ENCODE measurements at places on chromosomes 4 and X.

- no peak for DNase-seq
Observed at GRCh38 chr4:150150629-150151062, 72.4 kb downstream of the DCLK2 start.

DNA sequence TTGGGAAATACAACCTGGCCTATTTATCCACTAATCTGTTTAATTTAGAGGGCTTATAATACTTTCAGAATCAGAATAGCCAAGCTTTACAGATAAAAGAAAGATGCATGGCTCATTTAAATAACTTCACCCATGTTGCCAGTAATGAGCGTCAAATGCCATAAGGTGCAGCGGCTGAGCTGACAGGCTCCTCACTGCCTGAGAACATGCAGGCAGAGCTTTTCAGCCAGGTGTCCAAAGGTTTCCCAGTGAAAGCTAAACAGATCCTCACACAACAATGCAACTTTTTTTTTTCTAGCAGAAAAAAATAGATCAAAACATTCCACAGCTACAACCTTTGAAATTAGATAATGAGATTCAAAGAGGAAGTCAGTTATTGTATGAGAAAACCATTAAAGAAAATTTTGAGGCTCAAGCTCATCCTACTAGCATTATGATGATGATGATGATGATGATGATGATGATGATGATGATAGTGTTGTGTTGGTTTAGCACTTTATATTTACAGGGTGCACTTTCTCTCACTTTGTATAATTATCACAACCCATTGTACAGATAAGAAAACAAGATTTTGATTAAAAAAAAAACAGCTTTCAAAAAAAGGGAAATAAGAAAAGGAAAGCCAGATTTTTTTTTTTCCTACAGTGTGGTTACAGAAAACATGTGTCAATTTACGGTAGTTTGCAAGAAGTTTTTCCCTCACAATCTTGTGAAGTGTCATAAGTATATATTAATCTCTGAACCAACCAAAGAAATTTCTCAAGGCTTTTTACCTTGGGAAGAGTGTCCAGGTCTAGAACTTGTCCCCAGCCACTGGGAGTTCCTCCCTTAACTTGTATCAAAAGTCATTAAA is 12.2 kb upstream of the TNIP3 start:
- DNase-seq = no peak

DNA sequence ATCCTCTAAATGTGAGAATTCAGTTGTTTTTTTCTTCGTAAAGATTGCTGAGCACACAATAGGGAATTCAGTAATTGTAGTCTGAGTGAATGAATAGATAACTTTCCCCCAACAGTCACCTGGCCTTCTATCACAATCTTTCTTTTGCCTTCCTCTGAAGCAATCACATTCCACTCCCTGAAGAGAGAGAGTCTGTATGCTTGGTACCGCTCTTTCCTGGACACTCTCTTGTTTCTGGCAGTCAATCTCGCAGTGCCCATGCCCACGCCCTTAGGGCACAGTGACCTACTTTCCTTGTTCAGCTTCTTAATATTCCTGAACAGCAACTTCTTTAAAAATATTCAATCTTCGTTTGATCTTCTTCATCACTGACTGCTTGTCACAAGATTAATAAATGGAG is 255.9 kb downstream of the ADAMTS3 start:
- no peak for DNase-seq

- DNase-seq = no peak
Observed at GRCh38 chr4:150451883-150452282, 130.1 kb upstream of the MAB21L2 start.

- no peak for DNase-seq
Observed at GRCh38 chr4:63221477-63221876, 1187.8 kb downstream of the TECRL start.

DNA sequence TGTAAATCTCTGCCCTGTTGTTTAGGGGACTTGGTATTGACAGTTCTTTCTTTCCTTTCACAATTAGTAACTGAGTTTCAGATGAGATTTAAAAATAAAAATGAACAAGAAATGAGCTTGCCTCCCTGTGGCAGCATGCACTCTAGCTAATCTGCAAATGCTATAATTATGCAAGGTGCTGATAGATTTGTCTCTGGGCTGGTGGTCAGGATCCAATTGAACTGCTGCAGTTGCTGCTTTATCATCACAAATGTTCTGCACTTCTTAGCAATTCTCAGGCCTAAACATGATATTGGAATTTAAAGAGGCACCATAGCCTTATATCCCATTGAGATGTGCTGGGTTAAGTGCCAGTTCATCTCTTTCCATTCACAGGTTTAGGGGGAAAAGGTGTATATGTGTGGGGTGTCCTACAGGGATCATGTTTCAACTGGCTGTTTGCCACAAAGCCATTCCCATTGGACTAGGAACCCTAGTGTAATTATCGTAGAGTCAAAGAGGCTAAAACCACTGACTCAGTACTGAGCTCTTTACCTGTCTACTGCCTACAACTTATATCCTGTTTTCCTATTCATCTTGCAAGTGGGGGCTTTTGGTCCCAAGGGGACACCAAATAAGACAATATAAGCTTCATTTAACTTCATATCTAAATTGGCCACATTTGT is 260.3 kb upstream of the TEX13A start:
- no peak for DNase-seq

GRCh38 chr4:59537246-59537886 is 1662.8 kb upstream of the ADGRL3 start:
- peak; percentile 3 for DNase-seq

GRCh38 chr4:159137176-159137575 is 34.3 kb downstream of the RAPGEF2 start:
- no peak for DNase-seq

GRCh38 chrX:48957477-48957826 is at the start of gene OTUD5:
Gene OTUD5 (minus strand): TSS chrX:48957607. CDS start chrX:48957570, 37 bp downstream.
- DNase-seq = no peak

- no peak for DNase-seq
Observed at GRCh38 chr4:113556382-113557134, 205.0 kb downstream of the CAMK2D start.

GRCh38 chr4:16897991-16898827 is at the start of gene LDB2:
Gene LDB2 (minus strand): TSS chr4:16898645.
- DNase-seq = peak; percentile 85

DNA sequence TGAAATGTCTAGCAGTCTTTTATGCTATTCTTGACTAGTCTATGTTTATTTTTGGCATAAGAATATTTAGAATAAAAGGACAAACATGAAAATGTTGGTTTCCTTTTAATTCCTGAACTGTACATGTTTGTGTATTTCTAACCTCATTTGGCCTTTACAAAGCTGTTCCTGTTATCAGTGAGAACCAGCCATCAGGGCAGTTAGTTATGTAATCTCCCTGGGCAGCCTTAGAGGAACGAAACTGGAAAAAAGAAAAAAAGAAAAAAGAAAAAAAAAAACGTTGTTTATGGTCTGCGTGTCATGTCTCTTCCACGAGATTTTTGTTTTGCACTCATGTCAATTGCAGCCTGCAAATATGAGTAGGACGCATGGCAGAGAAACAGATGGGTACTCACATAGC is 193.7 kb downstream of the MAGEB5 start:
- no peak for DNase-seq

DNA sequence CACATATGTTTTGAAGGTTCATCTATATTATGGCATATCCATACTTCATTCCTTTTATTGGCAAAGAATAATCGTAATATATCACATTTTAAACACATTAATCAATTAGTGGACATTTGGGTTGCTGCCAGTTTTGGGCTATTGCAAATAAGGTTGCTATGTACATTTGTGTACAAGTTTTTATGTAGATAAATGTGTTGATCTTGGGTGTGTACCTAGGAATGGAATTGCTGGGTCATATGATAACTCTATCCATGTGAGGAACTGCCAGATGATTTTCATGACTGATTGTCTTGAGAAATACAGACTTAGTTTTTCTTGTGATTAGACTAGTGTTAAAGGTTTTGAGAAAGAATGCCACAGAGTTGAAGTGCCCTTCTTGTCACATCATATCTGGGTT is 99.2 kb upstream of the RAB40AL start:
- no peak for DNase-seq

GRCh38 chrX:103614999-103615398 is 7.2 kb downstream of the TCEAL3 start:
- DNase-seq = no peak

DNA sequence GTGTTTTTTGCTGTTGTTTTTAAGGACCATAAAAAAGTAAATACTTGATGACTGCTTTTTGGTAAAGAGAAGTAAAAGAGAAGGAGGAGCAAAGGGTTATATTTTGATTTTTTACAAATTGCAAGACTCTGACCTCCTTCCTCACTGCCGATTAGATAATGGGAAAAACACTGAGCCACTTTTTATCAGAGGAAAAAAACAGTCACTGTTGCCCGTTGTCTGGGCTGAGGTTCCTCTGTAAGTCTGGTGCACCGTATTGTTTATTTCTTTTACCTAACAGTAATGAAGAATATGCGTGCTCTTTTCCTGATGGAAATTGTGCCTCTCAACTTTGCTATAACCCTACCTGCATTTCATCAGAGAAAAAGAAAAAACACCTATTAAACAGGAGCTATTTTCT is 178.7 kb upstream of the EMCN start:
- DNase-seq = no peak

GRCh38 chrX:103730796-103731493 is 20.2 kb downstream of the TMEM31 start:
- peak; percentile 80 for DNase-seq

- peak; percentile 18 for DNase-seq
Observed at GRCh38 chr4:1644891-1645657, 39.0 kb downstream of the FAM53A start.

GRCh38 chrX:130057209-130057608 is 53.1 kb downstream of the ELF4 start:
- DNase-seq = no peak

DNA sequence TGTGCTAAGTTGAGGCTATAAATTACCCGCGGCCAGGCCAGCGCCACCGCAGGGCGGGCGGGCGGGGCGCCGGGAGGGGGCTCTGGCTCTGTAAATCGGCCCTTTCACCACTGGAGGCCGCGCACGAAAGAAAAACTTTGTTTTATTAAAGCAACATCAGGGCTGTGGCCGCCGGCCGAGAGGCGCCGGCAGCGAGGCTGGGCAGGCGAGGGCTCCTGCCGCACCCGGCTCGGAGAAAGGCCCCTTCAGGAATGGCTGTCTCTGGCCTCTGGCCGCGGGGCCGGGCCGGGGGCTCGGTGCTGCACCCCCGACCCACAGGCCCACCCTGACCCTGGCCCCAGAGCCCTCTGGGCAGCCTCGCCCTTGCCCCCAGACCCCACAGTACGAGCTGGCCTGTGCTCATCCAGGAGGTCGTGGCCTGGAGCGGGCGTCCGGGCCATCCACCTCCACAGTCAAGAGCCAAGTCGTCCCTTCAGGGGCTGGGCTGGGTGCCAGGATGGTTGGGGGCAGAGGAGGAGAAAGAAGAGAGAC is 29.5 kb upstream of the FGFR3 start:
- peak; percentile 54 for DNase-seq

DNA sequence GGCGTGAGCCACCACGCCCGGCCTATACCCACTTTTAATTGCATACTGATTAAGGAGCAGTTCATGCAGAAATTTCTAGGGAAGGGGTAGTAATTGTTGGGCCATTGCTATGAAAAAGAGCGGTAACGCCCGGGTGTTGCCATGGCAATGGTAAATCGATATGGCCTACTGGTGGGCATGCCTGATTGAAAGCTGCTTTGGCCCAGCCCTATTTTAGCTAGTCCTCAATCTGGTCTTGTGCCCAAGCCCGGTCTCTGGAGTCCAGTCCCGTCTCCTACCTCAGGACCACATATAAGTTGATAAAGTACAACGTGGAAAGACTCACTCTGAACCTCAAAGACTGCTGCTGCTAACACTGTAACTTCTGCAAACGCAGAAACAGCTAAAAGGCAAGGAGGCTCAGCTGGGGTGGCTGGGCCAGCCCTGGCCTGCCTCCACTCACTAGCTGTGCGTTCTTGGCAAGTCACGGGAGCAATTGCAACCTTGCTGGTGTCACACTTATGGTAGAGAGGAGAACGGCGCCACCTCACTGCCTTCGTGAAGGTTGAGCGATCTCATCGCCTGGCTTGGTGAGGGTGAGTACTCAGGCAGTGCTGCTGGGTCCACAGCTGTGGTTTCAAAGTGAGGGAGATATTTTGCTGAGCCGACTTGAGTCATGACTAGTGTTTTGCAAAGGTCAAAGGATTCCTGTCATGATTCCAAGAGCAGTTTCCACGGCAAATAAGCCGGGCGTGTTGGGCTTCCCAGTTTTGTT is 57.0 kb upstream of the GRPEL1 start:
- peak; percentile 91 for DNase-seq

GRCh38 chrX:135295238-135295943 is 13.9 kb upstream of the ETDC start:
- DNase-seq = peak; percentile 44

GRCh38 chr4:182124359-182124758 is 118.8 kb upstream of the TENM3 start:
- no peak for DNase-seq

- DNase-seq = no peak
Observed at GRCh38 chr4:119980456-119980855, 86.2 kb downstream of the MAD2L1 start.

DNA sequence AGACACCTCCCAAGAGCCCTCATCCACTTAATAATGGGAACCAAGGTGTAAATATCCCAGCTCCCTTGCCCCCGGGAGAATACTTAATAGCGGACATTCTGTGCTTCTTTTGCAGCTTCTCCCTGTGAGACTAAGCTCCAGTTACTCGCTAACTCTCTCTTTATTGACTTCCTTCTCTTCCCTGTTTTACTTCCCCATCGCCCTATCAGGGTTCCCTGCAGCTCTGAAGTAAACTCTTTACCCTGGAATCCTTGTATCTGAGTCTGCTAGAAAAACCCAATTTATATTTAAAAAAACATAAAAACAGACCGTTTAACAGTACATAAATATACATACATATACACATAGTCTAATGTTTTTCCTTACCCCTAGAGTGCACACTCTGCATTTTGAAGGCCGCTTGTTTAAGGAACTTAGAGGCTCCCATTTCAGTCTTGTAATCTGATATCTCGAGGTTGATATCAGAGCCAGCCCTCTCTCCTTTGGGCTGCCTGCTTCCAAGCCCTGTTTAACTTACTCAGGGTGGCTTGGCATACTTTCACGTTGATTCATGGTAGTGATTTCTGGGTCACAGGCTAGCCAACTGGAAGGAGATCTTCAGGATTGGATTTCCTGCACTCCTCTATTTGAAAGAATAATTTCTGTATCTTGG is 177.4 kb upstream of the SCML1 start:
- DNase-seq = peak; percentile 87

GRCh38 chrX:108699368-108699767 is 37.0 kb downstream of the IRS4 start:
- peak; percentile 36 for DNase-seq

DNA sequence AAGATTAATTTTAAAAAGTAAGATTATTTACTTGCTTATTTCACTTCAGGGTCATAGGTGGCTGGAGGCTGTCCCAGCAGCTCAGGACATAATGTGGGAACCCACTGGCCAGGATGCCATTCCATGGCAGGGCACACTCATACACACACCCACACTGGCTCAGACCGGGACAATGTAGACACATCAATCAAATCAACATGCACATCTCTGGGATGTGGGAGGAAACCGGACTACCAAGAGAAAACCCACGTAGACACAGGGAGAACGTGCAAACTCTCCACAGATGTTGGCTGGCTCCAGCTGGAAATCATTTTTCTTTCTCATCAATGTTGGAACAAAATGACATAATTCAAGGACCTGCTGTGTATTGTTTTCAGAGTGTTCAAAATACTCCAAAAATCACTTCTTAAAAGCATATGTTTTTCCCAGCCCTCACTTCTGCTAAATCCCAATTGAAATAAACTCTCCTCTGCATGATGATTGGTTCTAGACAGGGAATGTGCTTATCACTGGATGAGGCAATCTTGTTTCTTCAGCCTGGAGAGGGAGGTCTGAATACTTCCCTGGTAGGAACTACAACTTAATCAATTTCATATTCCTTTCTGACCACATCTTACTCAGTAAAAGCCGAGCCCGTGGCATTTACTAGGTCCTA is 18.6 kb upstream of the CPE start:
- DNase-seq = no peak

- no peak for DNase-seq
Observed at GRCh38 chr4:165720411-165721082, 152.5 kb upstream of the TLL1 start.

Data from astrocyte of the spinal cord (primary cell).